A549 treated with DMSO at 1 μM for 4 hours (cell line): ENCODE measurements at places on chromosomes 16 and 17. TPM values are rescaled to one million over a fixed set of nuclear protein-coding genes. Genes with fewer than 3 reads are reported as not detected.

Gene TMEM238L
- not detected in 5 replicates for total RNA-seq

Gene PRKCB
- total RNA-seq: 0.17 to 0.50 TPM (median 0.24 TPM) in 5 replicates

Gene ZNF469
- total RNA-seq: 12.2 to 15.2 TPM (median 14.2 TPM) in 5 replicates

Gene CLEC3A
- total RNA-seq: not detected in 5 replicates
